Non-pigmented ciliary epithelial cell (primary cell): ENCODE measurements at places on chromosomes 4 and X.

- DNase-seq = no peak
These were observed 146.6 kb downstream of the AASDH start for GRCh38 chr4:56240554-56241174.

DNA sequence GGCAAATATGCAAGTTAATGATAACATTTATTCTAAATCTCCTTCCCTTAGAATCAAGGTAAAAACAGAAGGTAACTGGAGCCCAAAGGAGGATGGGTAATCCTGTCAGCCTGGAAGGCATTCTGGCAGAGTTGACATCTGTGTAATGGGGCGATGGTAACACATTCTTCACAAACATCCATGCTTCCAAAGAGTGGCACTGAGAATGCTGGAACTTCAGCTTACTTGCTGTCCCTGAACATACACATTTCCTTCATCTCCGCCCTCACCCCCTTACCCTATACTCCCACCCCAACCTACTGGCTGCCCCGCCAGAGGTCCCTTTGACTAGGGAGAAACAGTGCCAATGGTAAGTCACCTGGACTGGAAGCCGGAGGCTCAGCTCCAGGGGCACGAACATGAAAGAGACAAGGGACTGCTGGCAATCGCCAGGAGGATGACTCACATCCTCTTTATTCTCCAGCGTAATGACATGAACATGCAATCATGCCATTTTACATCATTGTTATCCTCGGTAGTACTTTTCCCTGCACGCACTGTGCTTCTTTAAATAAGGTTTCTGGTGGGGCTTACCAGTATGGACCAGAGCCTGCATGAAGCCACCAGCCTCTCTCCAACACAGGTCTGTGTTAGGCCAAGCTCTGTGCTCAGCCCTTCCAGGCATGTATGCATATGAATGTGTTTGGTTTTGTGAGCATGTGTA, 694.2 kb upstream of the TENM3 start:
- DNase-seq = peak; percentile 67

GRCh38 chr4:159673221-159673620, 570.3 kb downstream of the RAPGEF2 start:
- no peak for DNase-seq

- DNase-seq = no peak
These were observed 37.9 kb upstream of the PAPSS1 start for GRCh38 chr4:107757864-107758476.
